ENCODE measurements at places on chromosomes 1 and 21.

GRCh38 chr1:244080343-244080929 is 29.4 kb downstream of the ZBTB18 start:
- no peak for DNase-seq

GRCh38 chr1:102578804-102579203 is 529.5 kb downstream of the COL11A1 start:
- DNase-seq: no peak

GRCh38 chr1:97170300-97170699 is 448.7 kb downstream of the PTBP2 start:
- no peak for DNase-seq

DNA sequence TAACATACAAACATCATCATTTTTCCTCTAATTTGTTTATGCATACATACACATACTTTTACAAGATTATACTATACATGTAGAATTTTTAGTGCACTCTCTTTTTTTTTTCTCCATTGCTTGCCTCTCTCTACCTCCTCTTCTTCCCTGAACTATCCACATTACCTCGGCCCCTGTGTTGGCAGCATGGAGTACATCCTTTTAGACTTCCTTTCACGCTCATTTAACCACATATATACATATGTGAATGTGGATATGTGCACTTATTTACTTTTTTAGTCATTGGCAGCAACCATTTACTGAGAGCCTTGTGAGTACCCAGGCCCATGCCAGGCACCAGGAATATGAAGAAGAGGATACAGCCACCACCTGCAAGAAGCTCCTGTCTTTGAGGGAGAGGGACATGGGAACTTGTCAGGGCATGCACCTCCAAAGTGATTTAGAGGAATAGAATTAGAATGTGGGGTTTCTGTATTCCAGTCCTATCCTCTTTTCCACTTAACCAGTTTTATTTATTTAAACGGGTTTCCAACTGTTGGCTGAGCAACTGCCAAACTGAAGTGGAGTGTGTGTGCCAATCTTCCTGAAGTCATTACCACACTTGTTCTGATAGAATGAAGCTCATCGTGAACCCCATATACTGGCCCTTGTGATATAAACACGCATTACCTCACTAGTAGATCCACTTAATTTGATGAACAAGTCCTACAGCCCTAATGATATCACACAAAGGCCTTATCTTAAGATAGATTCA is 212.6 kb downstream of the TNR start:
- no peak for DNase-seq

GRCh38 chr1:8701794-8702471 is 115.5 kb downstream of the RERE start:
- DNase-seq: no peak

DNA sequence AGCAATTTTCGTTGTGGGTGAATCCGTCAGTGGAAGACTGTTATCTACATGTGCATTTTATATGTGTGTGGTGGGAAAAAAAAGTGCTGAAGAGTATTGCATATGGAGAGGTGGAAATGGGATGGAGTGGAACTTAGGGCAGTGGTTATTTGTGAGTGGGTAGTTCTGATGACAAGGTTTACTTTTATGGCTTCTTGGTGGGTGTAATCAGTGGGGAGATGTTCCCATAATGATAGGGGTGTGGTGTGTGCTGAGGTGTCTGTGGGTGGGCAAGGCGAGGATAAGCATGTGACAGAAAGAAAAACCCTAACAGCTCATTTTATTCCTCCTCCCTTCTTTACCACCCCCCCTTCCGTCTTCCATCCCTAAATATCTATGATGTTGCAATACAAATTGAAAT is 288.1 kb downstream of the NUF2 start:
- no peak for DNase-seq

- DNase-seq: no peak
Observed at GRCh38 chr1:117368116-117369108, 1.2 kb downstream of the MAN1A2 start.

- peak; percentile 18 for DNase-seq
Observed at GRCh38 chr1:42999308-42999707, 40.6 kb upstream of the SLC2A1 start.

All from fibroblast of skin of right quadriceps (primary cell).